Stimulated activated CD8-positive, alpha-beta memory T cell treated with anti-CD3 and anti-CD28 coated beads, Interleukin-12 subunit alpha, Interleukin-12 subunit beta, amount 100 ng/mL, for 4 hours (primary cell): ENCODE measurements at places on chromosomes 1 and 21.

DNA sequence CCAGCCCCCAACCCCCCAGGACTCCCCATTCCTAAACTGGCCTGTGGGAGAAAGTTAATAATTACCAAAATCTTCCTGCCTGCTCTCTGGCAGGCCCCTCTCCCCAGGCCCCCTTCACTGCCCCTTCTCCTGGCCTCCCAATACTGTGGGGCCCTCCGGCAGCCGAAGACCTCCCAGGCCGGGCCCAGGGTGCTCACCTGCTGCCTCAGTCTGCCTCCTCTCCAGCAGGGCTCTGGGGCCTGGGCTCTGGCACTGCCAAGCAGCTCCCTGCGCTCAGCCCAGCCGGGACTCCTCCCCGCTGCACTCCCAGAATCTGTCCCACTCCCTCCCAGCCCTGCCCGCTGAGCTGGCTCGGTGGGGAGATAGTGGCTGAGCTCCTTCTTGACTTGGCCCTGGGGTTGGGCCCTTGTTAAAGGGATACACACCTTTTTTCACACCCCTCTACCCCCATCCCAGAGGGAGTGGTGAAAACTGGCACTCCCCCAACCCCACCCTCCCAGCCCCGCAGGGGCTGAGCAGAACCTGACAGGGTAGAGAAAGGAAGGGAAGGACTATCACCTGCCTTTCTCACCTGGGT is at the start of gene S100A16:
Gene S100A16 (minus strand): TSS at position 383 of the 577 bp plus-strand sequence. CDS start 4,986 bp downstream, outside the sequence.
- no peak for DNase-seq

DNA sequence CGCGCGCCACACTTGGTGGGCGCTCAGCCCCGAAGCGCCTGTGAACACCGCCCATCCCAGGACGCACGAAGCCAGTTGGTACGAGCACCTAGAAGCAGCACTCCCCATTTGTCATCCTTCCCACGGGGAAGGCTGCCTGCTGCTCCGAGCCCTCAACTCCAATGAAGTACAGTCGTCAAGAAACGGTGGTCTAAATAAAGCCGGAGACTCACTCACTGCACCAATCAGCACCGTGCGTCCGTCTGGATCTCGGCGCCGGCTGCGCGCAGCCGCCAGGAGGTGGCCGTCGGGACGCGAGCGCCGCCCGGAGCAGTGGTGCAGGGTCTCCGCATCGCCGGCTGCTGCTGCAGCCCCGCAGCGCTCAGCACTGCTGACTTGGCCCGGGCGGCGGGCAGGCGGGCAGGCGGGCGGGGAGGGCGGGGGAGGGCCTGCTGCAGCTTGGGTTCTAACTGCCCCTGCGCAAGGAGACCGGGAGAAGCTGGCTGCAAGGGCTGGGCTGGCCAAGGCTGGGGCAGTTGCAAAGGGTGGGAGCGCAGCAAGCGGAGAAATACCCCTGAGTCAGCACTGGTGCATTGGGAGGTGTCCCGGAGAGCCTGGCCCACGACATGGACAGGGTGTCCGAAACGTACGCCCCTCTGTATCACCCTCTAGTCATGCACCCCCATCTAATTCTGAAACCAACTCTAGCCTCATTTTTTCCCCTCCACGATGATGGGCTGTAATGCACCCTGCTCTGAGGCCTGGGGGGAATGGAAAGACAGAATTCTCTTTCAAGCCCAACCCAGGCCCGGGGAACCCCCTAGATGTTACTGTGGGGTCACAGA is 35.8 kb upstream of the H6PD start:
- no peak for DNase-seq

GRCh38 chr1:38992412-38993111 is 1.5 kb downstream of the AKIRIN1 start:
- no peak for DNase-seq

- DNase-seq: no peak
These were observed 5.2 kb downstream of the PFKFB2 start for GRCh38 chr1:207058252-207058651.

DNA sequence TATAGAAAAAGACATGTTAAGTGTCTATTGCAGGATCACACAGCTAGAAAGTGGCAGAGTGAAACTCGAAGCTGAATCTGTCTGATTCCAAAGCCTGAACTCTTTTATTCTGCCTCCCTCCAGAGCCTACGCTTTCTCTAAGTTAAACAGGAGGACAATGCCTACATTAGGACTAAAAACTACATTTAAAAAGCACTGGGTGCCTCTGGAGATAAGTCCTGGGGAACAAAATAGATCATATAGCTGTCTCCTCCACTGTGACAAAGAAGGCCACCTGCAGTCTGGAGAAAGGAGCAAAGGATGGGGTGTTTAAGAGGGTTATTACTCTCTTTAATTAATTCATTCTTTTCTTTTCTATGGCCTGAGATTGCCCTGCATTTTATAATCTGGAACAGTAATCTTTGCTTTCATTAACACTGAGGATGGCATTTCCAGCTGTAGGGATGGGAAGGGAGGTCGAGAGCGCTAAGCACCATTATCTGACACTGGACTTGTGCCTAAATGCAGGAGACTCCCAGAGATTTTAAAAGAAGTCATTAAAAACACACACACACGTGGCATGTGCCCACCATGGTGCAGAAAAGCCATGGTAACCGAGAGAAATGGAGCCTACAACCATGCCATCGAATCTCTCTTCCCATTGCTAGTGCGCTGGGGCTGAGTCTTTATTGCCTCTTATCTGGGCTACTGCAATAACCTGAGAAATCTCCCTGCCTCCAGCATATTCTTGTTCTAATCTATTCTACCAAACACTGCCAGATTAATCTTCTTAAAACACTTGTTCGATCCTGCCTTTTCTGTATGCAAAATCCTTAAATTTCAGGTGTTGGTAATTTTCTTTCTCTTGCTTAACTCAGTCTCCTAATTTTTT is 92.2 kb downstream of the PLXNA2 start:
- no peak for DNase-seq

- no peak for DNase-seq
These were observed 1.6 kb downstream of the PALMD start for GRCh38 chr1:99647490-99647889.

- no peak for DNase-seq
These were observed 25.5 kb upstream of the MTMR11 start for GRCh38 chr1:149962039-149962647.

- no peak for DNase-seq
These were observed 32.8 kb downstream of the MTARC1 start for GRCh38 chr1:220819467-220820026.

- DNase-seq: no peak
These were observed 19.0 kb downstream of the MORC3 start for GRCh38 chr21:36338975-36339374.

- DNase-seq: no peak
These were observed 174.0 kb downstream of the TRABD2B start for GRCh38 chr1:47823040-47823808.

DNA sequence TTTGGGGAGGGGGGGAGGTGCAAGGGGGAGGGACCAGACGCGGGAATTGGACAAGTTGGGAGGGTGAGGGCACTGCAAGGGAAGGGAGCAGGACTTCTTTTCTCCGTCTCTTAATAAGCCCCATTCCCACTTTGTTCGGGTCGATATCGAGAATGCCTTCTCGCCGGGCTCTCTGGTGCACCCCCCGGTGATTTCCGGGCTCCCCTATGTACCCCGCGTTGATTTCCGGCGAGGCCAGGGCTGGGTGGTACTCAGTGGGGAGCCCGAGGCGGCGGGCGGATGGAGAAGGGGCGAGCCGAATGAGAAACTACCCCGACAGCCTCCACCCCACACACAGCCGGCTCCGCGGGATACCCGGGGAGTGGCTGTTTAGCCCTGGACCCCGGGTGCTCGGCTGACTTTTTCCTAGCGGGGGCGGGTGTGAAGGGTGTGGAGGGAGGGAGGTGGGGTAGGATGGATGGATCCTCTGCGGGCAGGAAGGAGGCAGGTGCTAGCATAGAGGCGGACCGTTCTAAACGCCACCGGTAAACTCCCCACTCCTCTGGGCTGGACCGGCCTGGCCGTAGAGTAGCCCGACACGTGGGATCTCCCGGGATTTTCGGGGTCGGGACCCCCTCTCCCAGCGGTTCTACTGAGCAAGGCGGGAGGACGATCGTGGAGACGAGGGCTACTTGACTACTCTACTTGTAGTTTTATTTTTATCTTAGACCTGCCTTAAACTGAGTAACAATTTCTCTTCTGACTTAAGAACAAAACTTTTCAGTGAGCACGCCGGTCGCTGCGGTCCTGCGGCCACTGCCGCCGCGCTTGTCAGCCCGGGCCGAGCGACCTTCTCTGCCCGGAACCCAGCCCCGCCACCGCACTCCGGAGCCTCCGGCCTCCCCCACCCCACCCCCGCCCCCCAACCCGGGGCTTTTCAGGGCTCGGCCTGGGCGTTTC is 1.0 kb downstream of the RNF220 start:
- peak; percentile 15 for DNase-seq

DNA sequence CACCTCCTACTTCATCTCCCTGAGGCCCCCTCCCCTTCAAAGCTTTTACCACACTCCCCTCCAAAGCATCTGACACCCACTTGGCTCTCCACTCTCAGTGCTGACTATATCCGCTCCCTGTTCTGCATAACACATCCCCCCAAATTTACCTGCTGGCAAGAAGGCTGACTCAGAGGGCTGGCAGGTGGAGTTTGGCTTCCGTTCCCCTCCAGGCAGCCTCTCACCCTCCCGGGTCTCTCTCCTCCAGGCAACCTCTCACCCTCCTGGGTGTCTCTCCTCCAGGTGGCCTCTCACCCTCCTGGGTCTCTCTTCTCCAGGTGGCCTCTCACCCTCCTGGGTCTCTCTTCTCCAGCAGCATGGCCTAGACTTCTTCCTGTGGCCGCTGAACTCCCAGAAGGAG is 562.1 kb downstream of the NPHP4 start:
- DNase-seq: no peak

GRCh38 chr1:169059421-169059820 is 47.1 kb upstream of the ATP1B1 start:
- DNase-seq: no peak

DNA sequence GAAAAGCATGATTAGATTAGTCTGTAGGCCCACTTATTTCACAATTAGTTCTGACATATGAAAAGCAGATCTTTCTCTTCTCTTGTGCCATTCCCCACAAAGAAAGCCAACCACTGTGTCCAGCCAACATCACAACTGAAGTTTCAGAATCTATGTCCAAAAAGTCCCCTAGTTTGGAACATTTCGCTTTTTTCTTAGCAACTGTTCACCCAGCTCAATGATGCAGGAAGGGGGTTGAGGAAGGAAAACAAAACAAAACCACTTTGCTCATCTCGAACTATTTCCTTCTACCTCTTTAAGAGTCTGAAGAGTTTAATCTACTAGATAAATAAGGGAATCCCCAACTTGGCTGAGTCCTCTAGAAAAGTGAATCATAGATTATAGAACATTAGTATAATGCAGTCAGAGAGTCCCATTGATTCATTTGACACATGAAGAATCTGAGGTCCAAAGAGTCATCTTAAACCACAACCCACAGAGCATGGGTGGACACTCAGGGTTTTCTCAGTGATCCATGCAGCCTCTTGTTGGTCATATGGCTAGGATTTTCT is 159.3 kb upstream of the SGIP1 start:
- DNase-seq: no peak

DNA sequence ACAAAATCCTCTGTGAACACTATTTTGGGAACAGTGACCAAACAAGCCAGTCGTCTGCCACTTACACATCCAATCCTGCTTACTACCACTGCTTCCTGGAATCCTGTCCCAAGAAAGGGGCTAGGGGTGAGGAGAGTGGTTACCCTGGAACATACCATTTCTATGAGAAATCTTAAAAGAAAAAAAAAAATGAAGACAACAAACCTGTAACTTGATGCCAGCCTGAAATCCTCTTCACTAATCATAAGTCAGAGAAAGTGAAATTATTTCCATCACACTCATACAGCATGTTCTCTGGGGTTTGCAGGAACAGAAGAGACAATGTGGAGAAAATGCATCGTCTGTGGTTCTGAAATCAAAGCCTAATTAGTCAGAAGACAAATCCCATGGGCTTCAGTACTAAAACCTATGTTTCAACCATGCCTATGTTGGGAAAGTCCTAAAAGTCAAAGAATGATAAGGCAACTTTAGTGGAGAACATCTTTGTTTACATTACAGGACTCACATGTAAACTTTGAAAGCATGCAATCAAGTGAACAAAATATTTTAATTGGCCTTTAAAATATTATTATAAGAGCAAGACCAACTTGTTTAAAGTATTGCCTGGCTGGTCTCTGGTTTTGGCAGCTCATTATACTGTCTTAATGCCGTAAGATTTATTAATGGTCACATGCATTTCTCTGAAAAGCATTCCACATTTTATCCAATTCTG is 220.7 kb downstream of the LTN1 start:
- no peak for DNase-seq

GRCh38 chr1:107991371-107992066 is 26.5 kb upstream of the VAV3 start:
- DNase-seq: no peak

DNA sequence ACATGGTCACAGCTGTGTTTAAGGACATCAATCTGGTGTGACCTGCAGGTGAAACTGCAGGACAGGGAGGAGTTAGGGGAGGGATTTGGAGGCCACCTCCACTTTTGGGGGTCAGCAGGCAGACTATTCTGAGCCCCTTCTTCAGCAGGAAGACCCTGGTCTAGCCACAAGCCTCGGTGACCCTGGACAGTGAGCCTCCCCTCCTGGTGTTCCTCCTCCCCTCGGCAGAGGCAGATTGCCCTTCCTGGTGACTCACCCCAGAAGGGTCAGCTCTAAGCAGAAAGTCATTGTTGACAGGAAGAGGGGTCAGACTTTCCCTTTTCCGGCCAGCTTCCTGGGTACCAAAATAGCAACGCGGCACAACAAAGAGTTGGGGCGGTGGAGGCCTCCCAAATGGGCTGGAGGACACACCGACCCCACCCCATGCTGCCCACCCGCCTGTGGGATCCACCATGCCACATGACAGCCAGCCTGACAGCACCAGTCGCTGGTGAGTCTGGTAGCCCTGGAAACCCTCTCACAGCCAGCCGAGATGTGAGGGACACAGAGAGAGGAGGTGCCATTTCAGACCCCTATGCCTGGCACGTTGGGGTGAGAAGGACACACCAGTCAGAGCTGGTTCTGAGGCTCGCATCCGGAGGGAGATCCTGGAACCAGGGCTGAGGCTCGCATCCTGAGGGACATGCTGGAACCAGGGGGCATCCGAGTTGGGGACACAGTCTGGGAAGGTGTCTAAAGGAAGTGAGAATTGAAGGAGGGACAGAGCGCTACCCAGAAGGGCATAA is 14.7 kb upstream of the CSF1 start:
- no peak for DNase-seq

- DNase-seq: peak; percentile 69
These were observed 2.7 kb downstream of the SH2D2A start for GRCh38 chr1:156813750-156814570.

DNA sequence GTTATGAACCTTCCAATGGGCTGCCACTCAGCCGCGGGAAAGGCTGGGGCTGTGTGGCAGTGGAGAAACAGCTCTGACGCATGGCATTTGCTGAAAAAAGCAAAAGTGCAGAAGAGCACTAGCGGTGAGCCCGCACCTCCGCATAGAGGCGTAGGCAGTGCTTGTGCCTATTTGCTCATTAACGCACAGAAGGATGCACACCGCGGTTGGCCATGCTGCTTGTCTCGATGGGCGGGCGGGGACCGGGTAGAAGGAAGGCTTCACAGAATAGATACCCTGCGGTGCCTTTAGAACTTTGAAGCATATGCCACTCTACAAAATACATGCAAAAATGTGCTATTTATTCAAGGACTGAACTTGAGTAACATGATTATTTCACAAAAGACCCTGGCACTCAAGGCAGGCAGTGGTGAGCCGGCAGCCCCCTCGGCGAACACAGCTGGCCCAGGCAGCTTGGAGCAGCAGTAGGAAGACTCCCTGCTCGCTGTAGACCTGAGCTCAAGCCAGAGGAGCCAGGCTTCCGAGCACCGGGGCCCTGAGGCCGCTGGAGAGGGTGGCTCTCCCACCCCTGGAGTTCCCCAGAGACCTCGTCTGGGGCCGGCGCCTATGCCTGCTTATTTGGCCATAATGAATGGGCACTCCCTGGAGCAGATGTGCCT is 71.5 kb downstream of the SIK1 start:
- DNase-seq: no peak

- peak; percentile 17 for DNase-seq
These were observed 19.4 kb downstream of the PLEKHO1 start for GRCh38 chr1:150168960-150169601.
